Smooth muscle cell of the umbilical artery (primary cell): ENCODE measurements at places on chromosomes 16 and 17. TPM values are rescaled to one million over a fixed set of nuclear protein-coding genes. Genes with fewer than 3 reads are reported as not detected.

The CCL4L2 gene
- total RNA-seq, result not detected in 2 replicates

The KCNH6 gene
- total RNA-seq, result not detected in 2 replicates

The DDX5 gene
- 382 and 470 TPM in 2 replicates for total RNA-seq

The CDIPT gene
- total RNA-seq, result 69.5 and 81.7 TPM in 2 replicates

The KRT27 gene
- total RNA-seq, result not detected in 2 replicates

The SDK2 gene
- 0.89 and 1.1 TPM in 2 replicates for total RNA-seq

The KRTAP3-3 gene
- not detected in 2 replicates for total RNA-seq

The CLEC18B gene
- total RNA-seq, result 0.92 and 3.9 TPM in 2 replicates

The TMED6 gene
- total RNA-seq, result 0.30 TPM in 1 of 2 replicates, not detected in the other

The KREMEN2 gene
- not detected in 2 replicates for total RNA-seq

The DOC2A gene
- total RNA-seq, result 0.42 TPM in 1 of 2 replicates, not detected in the other

The NQO1 gene
- total RNA-seq, result 122 and 153 TPM in 2 replicates

The KRT20 gene
- not detected in 2 replicates for total RNA-seq

The GLYR1 gene
- total RNA-seq, result 48.1 and 67.9 TPM in 2 replicates

The RAB40B gene
- 5.5 and 6.2 TPM in 2 replicates for total RNA-seq

The TBX4 gene
- 0.89 TPM in 1 of 2 replicates, not detected in the other for total RNA-seq

The SLC5A10 gene
- total RNA-seq, result not detected in 2 replicates

The ARHGAP44 gene
- 1.2 and 3.3 TPM in 2 replicates for total RNA-seq

The NPIPB6 gene
- 1.5 and 1.6 TPM in 2 replicates for total RNA-seq

The HIGD1B gene
- total RNA-seq, result not detected in 2 replicates

The NKD1 gene
- under 0.01 TPM in 2 replicates for total RNA-seq

The CCL17 gene
- total RNA-seq, result not detected in 2 replicates

The ETV4 gene
- 0.59 and 4.9 TPM in 2 replicates for total RNA-seq

The SOX15 gene
- 0.30 and 0.32 TPM in 2 replicates for total RNA-seq

The DCTPP1 gene
- 5.6 and 13.6 TPM in 2 replicates for total RNA-seq

The METTL9 gene
- 177 and 203 TPM in 2 replicates for total RNA-seq

The IFT20 gene
- total RNA-seq, result 54.5 and 101 TPM in 2 replicates

The TMEM235 gene
- total RNA-seq, result not detected in 2 replicates

The C17orf58 gene
- 5.9 and 8.1 TPM in 2 replicates for total RNA-seq

The SPHK1 gene
- total RNA-seq, result 42.5 and 101 TPM in 2 replicates

The GAST gene
- not detected in 2 replicates for total RNA-seq

The SLC6A4 gene
- total RNA-seq, result not detected in 2 replicates

The GNGT2 gene
- not detected in 2 replicates for total RNA-seq

The CLEC18A gene
- total RNA-seq, result 0.32 and 1.5 TPM in 2 replicates

The RAI1 gene
- total RNA-seq, result 13.7 and 23.9 TPM in 2 replicates

The KRTAP17-1 gene
- total RNA-seq, result not detected in 2 replicates

The RNU2-1 gene
- total RNA-seq, result not detected in 2 replicates

The C17orf100 gene
- 0.55 and 0.59 TPM in 2 replicates for total RNA-seq

The CDH13 gene
- total RNA-seq, result 185 and 293 TPM in 2 replicates
